ENCODE measurements at places on chromosomes 11 and 22.

GRCh38 chr11:24198481-24198880 lies 298.4 kb upstream of the LUZP2 start:
- DNase-seq = no peak

DNA sequence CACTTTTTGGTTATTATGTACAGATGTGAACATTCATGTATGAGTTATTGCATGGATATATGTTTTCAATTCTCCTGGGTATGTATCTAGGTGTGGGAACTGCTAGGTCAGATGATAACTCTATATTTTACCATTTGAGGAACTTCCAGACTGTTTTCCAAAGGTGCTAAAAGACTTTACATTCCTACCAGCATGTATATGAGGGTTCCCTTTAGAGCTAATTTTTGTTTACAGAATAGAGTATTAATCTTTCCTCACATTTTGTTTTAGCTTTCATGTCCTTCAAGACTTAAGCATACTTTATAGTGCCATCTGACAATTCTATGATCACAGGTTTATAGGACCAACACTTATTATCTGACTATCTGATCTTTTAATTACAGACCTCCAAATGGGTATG lies 59.6 kb downstream of the HIRA start:
- DNase-seq = no peak

- DNase-seq = no peak
Measured at GRCh38 chr11:45525393-45525792, 140.0 kb downstream of the CHST1 start.

DNA sequence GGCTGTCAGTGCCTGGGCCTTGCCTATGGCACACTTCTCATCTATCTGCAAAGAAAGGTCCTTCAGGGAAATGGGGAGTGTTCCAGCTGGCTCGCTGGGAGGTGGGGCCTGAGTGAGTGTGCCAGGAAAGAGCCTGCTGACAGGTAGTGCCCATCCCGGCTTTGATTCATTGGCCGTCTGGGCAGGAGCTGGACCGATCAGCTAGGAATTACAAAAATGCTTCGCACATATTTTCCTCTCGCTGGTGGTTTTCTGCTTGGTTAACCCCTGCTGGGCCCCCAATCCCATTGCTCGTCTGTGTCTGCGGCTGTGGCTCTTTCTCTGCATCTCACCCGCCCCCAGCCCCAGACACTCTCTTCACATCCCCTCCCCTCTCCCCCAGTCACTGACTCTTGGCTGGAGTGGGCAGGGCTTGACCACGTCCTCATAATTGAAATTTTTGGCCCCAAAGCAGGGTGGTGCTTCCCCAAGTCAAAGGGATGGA lies 10.8 kb downstream of the LIF start:
- DNase-seq = no peak

GRCh38 chr22:40036591-40037225 lies 42.0 kb downstream of the FAM83F start:
- no peak for DNase-seq

- no peak for DNase-seq
Measured at GRCh38 chr22:42962295-42963230, 52.4 kb downstream of the PACSIN2 start.

- no peak for DNase-seq
Measured at GRCh38 chr11:120354779-120355178, 18.6 kb downstream of the ARHGEF12 start.

DNA sequence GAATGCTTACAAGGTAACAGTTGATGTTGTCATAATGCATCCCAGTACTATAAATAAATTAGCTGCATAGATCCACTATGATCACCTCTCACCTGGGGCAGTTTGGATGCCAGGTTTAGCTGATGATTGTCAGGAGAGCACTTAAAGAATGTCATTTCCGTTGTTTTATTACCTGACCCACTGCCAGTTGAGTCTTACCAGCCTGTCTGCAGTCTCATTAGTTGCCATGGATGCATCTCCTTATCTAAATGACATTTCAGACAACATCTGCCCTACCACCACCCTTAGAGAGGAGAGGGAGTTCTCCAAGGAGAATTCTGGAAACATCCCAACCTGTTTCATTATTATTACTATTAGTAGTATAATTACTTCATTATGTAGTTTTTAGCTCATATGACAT lies 339.1 kb upstream of the API5 start:
- no peak for DNase-seq

GRCh38 chr11:35289821-35290220 lies 129.5 kb downstream of the SLC1A2 start:
- no peak for DNase-seq

DNA sequence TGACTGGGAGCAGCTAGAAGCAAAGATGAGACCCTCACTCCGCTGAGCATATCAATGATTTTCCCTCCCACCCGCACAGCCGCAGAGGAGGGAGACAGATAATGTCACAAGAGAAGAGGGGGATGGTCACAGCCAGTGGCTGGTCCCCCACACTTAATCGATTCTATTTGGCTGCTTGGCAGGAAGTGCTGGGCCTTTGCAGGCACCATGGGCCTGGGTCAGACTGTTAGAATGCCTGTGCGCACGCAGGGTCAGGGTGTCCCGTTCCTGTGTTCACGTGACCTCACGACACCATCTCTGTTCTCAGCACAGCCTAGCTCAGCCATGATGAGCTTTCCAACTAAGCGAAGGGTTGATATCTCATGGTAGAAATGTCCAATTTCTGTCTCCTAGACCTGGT lies 107.0 kb downstream of the MYO18B start:
- DNase-seq = no peak

DNA sequence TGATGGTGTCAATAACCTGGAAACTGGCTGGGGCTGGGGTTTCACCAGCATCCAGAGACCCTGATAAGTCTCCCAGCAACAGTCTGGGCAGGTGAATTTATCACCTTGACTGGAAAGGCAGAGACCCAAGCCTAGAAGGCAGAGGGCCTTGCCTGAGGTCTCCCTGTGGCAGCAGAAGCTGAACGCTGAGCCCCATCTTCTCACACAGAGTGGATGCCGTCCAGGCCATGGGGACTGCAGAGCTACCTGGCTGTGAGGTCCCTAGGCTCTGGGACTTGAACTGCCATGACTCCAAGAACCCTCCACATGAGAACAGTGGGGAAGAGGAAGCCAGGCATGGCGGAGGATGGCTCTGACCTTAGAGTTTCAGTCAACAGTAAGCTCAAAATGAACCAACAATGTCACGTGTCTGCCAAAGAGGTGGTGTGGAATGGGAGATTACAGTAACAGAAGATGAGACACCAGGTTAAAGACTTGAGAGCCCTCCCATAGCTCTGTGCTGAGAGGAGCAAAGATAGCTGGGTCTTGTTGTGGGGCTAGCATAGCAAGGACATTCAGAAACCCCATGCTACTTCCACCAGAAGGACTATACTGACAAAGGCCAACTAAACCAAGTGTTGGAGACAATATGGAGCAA lies 79.1 kb upstream of the LINC01488 start:
- no peak for DNase-seq

GRCh38 chr11:128929991-128930390 lies 12.7 kb downstream of the TP53AIP1 start:
- DNase-seq = no peak

GRCh38 chr11:107713009-107713408 lies 1.2 kb upstream of the SLN start:
- no peak for DNase-seq

DNA sequence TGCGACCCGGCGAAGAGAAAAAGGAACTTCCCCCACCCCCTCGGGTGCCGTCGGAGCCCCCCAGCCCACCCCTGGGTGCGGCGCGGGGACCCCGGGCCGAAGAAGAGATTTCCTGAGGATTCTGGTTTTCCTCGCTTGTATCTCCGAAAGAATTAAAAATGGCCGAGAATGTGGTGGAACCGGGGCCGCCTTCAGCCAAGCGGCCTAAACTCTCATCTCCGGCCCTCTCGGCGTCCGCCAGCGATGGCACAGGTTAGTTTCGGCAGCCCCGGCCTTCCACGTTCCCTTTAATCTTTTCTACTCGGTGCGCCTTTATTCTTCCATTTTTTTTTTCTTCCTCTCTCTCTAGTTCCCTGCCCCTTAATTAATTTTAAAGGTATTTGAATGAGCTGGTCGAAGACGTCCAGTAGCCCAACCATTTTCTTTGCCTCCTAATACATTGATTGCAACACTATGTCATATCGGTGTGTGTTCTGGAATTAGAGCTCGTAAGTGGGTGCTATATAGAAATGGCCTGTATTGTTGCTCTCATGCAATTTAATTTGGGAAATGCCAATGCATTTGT lies 537 bp downstream of the EP300 start:
- DNase-seq = no peak

GRCh38 chr11:115408036-115408921 lies 95.9 kb downstream of the CADM1 start:
- DNase-seq = no peak

All from vagina (tissue), 2 donors.